Activated naive CD4-positive, alpha-beta T cell treated with anti-CD3 and anti-CD28 coated beads, Interleukin-2, amount 10 ng/mL, durations not matched to agents 7 days and 5 days (primary cell): ENCODE measurements at places on chromosomes 6 and 20.

GRCh38 chr6:12335131-12335527 lies 45.0 kb downstream of the EDN1 start:
- DNase-seq: no peak

DNA sequence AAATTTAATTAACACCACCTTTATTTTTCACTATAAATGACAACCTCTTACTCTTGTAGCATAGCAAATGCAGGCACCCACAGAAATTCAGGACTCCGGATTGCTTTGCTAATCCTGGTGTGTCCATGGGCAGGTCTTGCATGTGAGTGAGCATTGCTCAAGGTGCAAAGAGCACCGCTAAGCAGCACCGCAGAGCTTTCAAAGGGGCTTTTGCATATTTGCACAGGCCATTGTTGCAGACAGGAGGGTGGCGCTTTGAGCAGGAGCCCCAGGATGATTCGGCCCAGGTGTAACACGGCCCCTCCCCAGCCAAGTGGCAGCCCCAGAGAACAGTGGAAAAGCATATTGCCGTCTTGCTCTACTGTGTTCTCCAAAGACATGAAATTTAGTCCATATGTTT lies 293.2 kb downstream of the NRN1 start:
- DNase-seq: no peak

DNA sequence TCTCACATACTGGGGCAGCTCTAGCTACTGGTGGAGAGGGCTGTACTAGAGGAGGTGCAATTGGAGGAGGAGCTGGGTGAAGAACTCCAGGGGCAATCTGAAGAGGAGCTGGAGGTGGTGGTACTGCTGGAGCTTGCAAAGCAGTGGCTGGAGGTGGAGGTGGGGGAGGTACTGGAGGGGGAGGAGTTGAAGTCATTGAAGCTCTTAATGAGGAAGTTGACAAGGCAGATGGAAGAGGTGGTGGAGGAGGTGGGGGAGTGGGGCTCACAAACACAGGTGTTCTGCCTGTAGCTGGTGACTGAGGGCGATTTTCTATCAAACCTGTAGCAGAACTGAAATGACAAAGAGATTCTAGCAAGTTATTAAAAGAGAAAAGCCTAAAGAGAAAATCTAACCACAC lies 77.6 kb downstream of the WASF1 start:
- DNase-seq: no peak

DNA sequence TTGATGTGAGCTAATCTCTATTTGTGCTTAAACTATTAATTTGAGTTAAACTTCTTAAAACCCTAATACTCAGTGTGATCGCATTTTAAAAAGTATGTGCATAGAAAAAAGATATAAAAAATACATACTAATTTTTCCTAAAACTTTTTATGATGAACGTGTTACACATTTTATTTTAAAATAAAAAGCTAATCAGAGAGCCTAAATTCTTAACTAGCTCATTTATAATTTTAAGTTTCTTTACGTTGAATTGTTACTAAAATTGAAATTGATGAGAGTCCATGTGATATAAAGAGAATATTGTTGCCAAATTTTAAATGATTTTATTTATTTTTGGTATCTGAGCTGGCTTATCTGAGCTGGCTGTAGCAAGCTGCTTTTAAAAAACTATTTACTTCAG lies 6.6 kb downstream of the MAP3K4 start:
- no peak for DNase-seq

DNA sequence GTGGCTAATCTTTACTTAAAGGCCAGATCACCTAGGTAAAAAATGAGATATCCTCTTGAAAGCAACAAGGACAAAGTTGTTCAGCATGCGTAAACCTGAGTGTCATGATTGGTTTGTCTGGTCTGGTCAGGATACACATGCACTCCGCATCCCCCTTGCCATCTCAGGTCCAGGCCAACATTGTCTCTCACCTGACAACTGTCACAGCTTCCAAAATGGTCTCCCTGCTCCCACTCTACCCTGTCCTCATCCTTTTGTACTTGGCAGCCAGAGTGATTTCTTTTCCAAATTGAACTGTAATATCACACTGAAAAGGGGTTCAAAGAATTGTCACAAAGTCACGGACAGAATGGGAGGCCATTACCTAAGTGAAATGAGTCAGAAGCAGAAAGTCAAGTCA lies 21.1 kb upstream of the APCDD1L start:
- no peak for DNase-seq

DNA sequence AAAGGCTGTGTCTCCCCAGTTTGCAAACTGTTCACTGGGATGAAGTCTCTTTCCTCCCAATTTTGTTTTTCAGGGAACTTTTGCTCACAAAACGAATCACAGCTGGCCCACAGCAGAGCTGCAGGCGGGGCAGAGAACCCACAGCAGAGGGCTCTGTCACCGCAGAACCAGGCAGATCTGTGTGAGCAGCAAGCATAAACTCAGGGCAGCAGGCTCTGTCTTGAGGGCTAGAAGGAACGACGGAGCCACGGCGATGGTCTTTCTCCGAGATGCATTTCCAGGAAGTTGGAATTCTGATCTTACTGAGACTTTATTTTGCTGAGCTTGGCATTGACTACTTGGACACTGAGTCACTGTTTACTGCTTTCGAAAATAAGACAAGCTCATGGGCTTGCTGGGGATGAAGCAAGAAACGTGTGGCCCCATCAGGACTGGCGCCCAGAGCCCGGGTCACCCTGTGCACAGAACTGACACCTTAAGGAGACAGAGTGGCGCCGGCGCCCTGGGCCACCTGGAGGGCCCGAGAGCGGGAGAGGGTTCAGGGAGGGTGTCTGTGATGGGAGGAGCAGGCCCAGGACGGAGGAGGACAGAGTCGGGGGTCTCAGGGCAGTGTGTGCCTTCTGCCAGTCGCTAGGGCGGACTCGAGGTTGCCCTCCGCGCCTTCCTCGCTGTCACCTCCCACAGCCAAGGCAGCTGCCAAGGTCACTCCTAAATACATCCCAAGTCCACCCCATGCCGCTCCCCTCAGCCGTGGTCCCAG lies 106.3 kb upstream of the NXT1 start:
- no peak for DNase-seq

DNA sequence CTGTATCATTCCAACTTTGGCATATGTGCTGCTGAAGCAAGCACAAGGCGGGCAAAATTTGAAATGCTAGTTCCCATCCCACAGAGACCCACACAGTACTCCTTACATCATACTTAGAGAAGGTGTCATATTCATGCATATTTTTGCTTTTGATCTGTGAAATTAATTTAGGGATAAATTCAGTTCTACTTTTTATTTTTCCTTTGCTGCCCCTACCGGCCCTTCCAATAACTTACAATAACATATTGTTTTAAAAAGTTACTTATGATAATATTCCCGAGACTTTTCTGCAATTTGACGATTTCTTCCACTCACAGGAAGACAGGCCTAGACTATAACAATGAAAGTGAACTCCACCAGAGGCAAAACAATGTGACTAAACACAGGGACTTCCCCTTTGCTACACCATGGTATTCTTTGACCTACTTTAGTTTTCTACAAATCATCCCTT lies 35.0 kb downstream of the SESN1 start:
- DNase-seq: no peak

DNA sequence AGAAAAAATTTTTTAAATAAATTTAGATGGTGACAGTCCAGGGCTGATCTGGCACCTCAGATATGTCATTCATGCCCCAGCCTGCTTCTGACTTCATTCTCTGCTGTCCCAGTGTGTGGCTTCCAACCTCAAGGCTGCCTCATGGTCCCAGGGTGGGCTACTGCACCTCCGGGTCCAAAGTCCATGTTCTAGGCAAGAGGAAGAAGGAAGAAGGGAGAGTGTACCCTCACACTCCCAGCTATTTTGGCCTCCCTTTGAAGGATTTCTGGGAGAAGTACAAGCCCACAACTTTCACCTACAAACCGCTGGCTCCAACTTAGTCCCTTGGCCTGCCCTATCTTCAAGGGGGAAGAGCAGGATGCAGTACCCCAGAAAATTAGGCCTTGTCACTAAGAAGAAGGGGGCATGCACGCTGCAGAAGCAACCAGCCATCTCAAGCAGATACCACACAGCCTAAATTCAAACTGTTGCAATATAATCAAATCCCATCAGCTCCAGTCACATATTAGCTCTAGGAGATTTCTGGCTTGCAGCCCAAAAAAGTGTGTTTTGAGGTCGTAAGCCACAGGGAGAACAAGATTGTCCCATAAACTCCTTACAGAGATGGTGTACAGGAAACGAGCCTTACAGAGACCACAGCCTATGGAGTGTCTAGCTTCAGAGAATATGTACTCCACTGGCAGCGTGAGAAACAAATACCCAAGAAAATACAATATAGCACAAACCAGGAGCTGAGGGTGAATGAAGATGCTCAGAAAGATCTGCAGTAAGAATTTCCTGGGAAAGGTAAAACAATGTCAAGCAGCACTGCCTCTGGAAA lies 906 bp upstream of the BTN3A2 start:
- DNase-seq: no peak

DNA sequence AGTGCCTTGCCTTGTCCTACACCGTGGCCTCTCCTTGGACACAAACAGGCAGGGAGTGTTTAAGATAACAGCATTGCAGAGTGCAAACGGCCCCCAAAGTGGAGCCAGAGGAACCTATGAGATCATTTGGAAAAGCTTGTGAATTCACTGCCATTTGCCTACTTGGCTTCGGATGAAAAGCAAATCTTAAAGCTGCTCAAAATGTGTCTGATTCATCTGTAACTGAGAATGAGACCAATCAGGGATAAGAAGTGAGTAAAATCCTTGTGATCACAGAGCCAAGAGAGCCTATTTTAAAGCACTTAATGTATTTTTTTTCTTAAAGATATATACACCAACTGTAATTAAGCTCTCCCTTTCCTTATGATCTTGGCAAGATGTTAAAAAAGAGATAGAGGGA lies 65.7 kb upstream of the BACH2 start:
- DNase-seq: no peak

DNA sequence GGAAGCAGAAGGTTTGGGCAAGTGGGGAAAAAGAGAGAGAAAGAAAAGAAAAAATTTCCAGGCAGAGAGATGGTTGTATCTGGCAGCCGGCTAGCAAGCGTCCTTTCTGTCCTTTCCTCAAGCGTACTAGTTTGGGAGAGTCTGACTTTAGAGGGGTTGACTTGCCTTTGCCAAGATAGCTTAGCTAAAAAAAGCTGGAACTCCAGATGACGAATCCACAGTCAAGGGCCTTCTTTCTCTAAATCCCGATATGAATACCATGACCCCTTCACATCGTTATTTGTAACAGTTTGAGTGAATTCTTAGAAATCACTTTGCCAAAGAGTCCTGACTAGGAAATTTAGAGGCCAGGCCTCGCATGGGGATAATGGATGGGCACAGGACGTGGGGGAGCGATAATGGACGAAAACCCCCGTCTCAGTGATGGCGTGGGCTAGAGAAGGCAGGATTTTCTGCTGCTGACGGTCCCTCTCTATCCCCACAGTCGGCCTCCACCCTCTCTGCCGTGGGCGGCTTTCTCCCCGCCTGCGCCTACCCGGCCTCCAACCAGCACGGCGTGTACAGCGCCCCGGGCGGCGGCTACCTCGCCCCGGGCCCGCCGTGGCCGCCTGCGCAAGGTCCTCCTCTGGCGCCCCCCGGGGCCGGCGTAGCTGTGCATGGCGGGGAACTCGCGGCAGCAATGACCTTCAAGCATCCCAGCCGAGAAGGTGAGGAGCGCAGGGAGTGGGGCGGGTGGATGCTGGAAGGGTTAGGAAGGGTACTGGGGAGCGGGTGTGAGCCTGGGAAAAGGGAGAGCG lies 3.5 kb downstream of the PAX1 start:
- no peak for DNase-seq

DNA sequence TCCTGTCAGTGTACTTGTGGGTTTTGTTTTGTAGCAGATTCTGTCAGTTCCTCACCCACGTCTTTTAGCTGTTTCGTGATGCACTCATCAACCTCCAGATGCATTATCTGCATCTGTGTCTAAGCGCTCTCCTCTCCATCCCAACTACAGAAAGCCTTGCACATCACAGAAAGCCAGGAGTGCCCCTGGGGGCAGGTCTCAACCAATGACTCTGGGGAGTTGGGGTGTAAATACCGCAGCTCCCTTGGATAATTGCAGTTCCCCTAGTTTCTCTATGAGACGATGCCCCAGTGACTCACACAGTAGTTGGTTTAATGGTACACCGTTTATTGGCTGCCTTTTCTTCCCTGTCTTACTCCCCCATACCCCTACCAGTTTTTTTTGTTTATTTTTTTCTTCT lies 158.1 kb downstream of the SOX4 start:
- no peak for DNase-seq

DNA sequence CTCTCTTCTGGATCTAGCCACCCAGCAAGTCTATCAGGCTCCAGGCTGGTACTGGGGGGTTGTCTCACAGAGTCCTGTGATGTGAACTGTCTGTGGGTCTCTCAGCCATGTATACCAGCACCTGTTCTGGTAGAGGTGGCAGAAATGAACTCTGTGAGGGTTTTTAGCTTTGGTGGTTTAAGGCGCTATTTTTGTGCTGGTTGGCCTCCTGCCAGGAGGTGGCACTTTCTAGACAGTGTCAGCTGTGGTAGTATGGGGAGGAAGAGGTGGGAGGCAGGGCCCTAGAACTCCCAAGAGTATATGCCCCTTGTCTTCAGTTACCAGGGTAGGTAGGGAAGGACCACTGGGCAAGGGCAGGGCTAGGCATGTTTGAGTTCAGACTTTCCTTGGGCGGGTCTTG lies 75.8 kb downstream of the SNAP91 start:
- no peak for DNase-seq

- no peak for DNase-seq
Observed at GRCh38 chr6:167588920-167589614, 237.6 kb upstream of the AFDN start.

DNA sequence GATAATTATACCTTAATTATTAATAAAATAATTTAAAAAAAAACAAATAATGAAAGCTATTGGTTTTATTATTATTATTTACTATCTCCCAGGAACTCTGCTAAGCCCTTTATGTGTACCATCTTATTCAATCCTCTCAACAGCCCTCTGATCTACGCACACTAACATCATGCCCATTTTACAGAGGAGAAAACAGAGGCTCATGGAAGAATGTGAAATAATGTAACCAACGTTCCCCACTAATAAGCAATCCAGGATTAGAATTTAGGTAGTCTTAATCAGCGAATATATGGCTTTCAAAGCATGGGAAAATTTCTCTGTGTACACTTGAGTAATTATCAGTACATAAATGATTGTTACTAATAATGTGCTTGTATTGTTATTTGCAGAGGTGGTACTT lies 89.0 kb downstream of the MAFB start:
- DNase-seq: no peak

GRCh38 chr6:111683157-111683556 lies 77.5 kb upstream of the TRAF3IP2 start:
- no peak for DNase-seq

DNA sequence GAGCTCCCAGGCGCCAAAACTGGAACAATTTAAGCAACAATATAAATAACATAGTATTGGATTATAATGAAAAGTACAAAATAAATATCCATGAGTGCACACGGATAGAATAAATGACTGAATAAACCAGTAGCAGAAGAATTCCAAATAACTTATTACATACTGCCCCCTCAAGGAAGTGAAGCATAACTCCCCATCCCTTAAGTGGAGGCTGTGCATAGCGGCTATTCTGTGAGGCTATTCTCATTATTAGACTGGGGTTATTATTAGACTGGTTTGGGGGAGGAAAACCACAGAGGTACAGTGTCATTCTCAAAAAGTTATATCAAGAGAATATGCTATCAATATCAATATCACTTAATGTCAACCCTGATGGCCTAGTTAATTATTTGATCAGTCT lies 94.4 kb upstream of the SIRPA start:
- DNase-seq: no peak

GRCh38 chr6:167314180-167314821 lies 10.6 kb upstream of the TTLL2 start:
- DNase-seq: no peak
